ENCODE measurements at places on chromosomes 13 and 19.

DNA sequence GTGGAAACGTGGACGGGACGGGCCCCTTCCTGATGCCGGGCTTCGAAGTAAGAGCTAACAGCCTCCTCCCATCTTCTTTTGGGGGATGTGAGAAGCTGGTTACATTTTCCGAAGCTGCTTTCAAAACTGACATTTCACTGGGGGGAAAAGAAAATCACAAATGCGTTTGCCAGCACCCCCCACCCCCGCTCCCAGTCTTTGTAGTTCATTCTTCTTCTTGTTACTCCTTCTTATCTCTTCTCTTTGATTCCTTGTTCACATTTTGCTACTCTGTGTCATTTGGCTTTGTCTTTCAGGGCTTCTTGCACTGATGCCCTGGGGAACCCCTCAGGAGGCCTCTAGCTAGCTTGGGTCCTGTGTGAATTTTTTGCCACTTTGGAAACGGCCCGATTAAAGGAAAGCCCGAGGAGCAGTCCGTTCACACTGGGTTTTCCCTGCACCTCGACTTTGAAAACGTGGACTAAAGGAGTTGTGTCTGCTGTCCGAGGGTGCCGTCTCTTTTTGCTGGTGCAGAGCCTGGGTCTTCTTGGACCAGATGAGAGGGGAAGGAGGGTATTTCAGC is 1.3 kb downstream of the CARM1 start:
- no peak for DNase-seq

- DNase-seq, result no peak
Measured at GRCh38 chr13:98510156-98510509, 66.8 kb downstream of the STK24 start.

- no peak for DNase-seq
Measured at GRCh38 chr19:50551034-50551714, 17.1 kb downstream of the LRRC4B start.

- DNase-seq, result no peak
Measured at GRCh38 chr19:35373492-35373891, 2.6 kb downstream of the GPR42 start.

- no peak for DNase-seq
Measured at GRCh38 chr13:27054760-27055159, 116.9 kb downstream of the USP12 start.

DNA sequence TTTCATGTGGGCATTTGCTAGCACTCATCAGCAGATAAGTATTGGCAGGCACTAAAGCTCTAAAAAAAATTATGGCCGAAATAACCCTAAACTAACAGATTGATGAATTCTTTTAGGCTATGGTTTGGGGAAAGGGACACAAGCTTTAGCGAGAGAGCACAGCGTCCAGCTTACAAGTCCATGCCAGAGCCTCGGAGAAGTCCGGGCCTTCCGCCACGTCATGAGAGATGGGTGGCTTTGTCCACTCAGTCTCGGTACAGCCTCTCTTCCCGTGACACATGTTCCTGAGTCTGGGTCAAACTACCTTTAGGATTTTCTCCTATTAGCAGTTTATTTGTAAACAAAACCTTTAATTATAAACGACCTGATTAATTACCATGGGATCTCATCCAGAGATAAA is 27.7 kb downstream of the TMTC4 start:
- no peak for DNase-seq

GRCh38 chr13:40477623-40478608 is 188.5 kb downstream of the FOXO1 start:
- no peak for DNase-seq

DNA sequence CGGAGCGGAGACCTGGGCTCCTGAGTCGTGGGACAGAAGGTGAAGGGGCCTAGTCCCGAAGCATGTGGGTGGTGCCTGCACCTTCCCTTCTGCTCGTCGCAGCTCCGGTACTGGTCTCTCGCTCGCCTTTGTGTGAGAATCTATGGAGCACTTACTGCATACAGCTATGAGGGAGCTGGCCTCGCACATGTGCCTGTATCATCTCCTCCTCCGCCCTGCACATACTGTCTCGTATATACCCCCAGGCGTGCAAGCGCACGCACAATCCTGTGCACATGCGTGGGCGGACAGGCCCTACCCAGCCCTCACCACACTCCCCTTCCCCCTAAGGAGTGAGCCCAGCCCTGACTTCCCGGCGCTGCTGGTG is 8.7 kb downstream of the PIK3R2 start:
- no peak for DNase-seq

DNA sequence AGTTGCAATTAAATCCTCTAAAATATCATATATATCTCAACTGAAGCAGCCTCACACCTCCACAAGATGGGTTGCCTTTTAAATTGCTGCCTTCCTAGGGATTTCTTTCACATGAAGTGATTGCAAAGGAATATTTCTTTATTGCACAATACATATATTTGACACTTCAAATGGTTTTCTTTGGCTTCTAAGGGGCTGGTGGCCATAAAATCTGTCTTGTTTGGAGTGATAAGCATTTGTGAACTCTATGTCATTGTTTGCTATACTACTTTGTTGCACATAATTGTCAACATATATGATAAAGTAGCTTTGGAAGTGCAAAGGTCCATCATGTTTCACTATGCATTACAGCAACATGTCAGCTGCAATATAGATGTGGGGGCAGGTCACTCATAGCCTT is 2380.9 kb downstream of the PCDH9 start:
- DNase-seq, result no peak

GRCh38 chr13:40028446-40028845 is 373.0 kb downstream of the COG6 start:
- no peak for DNase-seq

DNA sequence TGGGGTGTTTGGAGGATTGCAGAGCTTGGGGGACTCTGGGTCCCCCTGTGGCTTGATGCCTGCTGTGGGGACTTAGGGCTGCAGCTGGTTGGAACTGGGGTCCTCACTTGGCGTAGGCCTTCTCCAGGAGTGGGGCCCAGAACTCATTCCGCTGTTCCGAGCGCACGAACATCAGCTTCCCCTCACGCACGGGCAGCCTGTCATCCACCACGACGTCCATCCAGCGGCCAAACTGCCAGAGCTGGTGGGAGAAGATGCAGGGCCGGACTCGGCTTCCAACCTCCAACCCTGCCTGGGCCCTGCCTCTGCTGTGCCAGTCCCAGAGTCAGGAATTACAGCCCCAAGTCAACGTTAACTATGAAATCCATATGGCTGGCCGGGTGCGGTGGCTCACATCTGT is 2.6 kb downstream of the CAPN12 start:
- DNase-seq, result no peak

GRCh38 chr13:71290963-71291841 is 575.8 kb downstream of the DACH1 start:
- DNase-seq, result peak; percentile 58

DNA sequence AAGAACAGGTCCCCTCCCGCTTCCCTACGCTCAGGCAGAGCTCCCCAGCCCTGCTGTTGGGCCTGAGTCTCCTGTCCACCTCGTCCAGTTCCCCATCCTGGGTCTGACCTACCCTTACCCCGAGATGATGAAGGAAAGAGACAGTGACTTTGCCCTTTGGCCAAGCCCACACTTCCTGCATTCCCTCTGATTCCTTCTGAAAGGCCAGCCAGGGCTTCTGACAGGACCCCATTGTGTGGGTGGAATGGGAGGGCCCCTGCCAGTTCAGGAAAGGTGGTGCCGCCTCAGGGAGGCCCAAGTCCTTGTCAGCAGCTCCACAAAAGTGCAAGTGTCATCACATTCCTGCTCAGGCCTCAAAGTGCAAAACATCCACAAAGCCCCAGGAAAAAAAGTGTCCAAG is 177.8 kb downstream of the PAN3 start:
- no peak for DNase-seq

DNA sequence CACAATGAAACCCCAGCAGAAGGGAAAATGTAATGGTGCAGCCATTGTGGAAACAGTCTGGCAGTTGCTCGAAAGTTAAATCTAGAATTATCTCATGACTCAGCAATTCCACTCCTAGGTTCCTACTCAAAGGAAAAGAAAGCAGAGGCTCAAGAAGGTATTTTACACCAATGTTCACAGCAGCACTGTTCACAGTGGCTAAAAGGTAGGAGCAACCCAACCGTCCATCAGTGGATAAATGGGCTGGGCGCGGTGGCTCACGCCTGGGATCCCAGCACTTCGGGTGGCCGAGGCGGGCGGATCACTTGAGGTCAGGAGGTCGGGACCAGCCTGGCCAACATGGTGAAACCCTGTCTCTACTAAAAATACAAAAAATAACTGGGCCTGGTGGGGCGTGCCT is 25.9 kb downstream of the ZFR2 start:
- no peak for DNase-seq

- DNase-seq, result no peak
Measured at GRCh38 chr13:41641961-41642360, 184.6 kb downstream of the RGCC start.

GRCh38 chr13:23593148-23593547 is 22.9 kb downstream of the TNFRSF19 start:
- DNase-seq, result no peak

DNA sequence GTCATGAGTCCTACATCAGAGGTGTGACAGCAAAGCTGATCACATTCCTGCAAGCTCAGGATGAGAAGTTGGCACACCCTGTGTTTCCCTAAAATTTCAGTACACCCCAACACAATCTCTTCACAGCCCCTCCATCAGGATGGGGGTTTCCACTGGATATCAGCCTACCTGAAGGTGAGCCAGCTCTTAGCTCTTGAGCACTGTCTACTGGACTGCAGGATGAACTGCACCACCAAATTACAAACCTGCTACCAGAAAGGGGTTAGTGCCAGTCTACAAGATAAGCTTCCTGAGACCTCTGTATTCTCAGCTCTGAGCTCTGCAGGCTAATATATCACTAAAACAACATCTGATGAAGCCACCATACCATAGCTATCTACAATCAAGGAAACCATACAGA is 1616.2 kb upstream of the SPRY2 start:
- DNase-seq, result no peak

GRCh38 chr13:85626603-85627002 is 172.6 kb downstream of the SLITRK6 start:
- DNase-seq, result no peak

- peak; percentile 85 for DNase-seq
Measured at GRCh38 chr19:40465025-40465556, 454 bp downstream of the BLVRB start.

DNA sequence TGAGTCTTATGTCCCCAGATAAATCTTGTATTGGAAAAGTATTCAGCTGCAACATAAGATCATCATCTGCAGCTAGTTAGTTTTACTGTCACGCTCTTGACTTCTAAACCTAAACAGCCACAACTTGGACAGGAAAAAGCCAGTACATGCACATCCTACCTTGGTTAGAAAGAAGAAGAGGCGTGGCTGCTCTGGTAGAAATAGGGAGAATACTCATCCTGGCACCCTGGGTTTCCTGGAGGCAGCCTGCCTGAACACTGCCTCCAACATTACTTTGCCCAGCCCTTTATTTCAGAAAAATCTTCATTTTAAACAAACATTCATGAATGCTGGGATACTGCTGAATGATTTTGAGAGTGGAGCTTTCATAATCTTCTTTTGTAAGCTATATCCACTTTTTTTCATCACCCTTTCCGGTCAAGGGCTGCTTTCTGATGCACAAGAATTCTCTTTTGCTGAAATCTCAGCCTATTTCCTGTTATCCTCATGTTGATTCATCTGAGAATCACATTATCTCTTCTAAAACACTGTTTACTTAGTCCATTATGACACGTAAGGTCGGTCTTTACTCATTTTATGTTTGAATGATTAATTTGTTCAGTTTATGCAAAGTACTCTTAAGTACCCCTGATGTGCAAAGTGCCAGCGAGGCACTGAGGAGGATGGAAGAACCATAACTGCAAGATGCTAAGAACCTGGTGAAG is 55.2 kb downstream of the STARD13 start:
- DNase-seq, result peak; percentile 85

DNA sequence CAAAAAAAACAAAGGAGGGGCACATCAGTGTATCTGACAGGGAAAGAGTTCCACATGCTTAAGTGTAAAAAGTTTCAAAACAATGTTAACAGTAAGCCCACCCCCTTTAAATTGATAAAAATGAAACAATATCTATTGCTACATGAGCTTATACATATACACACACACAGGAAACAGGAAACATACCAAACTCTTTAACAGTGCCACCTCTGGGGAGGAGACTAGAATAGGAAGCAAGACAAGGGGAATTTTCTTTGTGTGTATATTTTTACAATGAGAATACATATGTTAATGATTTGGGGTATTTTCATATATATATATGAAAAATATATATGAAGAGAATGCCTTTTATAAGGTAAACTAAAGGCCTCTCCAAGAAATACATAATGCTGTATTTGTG is 44.7 kb downstream of the TPT1 start:
- no peak for DNase-seq

DNA sequence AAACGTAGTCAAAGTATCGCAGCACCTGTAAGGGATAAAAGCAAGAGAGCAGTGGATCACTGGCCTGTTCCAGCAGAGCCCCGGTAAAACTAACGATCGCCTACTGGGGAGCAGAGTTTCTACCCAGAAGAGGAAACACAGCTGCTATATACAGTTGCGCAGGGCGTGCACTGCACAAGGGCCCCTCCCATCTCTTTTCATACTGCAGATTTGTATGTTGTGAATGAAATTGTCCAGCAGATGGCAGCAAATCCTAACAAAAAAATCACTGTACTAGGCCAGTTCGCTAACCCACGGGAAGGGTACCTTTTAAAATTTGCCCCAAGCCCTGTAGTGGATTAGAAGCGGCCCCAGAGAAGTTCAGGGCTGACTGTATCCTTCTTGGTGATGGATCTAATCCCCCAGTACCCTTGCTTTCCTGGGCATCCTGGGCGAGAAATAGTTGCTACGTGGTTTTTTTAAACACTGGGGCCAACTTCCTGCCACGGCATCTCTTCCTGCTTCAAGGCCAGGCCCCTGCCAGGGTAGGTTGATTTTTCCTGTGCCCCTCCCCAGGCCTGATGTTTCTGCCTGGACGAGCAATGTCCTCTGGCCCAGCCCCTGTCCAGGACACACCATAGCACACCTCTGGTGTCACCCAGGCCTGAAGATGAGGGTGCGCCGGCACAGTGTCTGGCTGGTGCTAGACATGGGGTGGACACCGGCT is 127.0 kb downstream of the IER2 start:
- peak; percentile 74 for DNase-seq

- no peak for DNase-seq
Measured at GRCh38 chr13:111875915-111876314, 191.0 kb upstream of the SOX1 start.

DNA sequence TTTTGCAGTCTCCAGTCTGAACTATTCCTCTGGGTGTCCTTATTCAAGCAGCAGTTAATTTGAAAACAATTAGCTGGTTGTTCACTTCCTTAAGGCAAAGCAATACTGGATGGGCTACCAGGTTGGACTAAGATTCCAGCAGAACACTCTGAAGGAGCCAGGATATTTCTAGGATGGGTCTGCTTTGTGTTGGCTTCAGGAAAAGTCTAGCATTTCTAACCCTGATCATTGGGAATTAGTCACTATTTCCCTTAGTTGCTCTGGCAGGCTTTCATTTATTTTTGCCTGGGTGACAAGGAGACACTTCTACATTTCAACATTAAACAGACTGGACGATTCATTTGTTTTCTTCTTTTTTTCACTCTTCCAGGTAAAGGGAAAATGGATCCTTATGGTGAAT is 228.4 kb downstream of the ENOX1 start:
- no peak for DNase-seq

GRCh38 chr13:75383064-75383715 is 98.8 kb downstream of the TBC1D4 start:
- DNase-seq, result no peak

- DNase-seq, result no peak
Measured at GRCh38 chr19:38284422-38284821, 19.6 kb upstream of the C19orf33 start.

Data from fibroblast of mammary gland (primary cell).